ENCODE measurements at places on chromosomes 1 and 21.

DNA sequence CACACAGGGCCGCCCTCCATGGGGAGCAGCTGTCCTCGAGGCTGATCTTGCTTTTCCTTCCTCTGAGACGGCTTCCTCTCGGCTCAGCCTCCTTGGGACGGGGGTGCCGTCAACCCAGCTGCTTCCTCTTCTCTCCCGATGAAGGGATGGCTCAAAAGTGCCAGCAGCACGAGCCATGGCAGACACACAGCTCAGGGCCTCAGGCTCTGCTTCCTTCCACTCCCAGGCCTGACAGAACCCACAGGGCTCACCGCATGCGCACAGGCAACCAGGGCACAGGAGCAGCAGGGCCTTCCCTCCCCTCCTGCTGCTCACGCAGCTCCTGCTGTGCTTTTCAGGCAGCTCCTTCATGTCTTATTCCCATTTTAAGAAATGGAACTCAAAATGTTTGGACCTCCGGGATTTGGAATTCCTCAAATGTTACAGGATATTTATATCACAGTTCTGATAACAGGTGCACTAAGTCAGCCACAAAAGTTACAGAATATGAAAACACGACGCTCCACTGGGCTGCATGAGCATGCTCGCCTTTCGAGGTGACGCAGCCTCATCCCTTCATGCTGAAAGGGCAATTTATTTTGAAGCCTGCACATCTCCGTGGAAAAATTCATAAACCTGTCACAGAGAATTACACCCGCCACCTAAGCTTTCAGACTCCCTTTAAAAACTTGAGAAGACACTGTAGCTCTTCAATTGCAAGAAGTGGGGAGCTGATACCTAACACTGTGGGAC, 84.4 kb downstream of the HSF2BP start:
- DNase-seq = no peak

- no peak for DNase-seq
These were observed at the start of gene LCE3D for GRCh38 chr1:152580433-152580832. TSS of gene LCE3D (minus strand) at chr1:152580516. CDS start at chr1:152579936, 580 bp downstream.

- DNase-seq = no peak
These were observed 39.0 kb downstream of the CTNNBIP1 start for GRCh38 chr1:9871021-9871420.

DNA sequence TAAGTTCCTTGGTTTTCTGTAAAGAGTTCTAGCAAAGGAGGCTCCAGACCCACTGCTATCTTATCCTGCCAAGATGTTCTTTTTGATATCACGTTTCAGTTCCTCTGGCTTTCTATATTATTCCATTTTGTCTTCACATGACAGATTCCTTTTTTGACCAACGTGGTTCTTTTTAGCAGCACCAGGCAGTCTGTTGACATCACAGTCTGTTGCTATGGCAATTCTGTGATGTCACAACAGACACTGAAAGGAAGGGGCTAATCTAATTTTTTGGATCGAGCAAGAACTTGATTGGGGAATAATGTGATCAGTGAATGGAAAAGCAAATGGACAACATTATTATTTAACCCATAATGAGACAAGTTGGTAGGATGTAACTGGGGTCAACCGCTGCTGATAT, 64.5 kb upstream of the GOLT1A start:
- no peak for DNase-seq

- DNase-seq = no peak
These were observed 14.5 kb upstream of the PRDM16 start for GRCh38 chr1:3054474-3054873.

- peak; percentile 46 for DNase-seq
These were observed 138.6 kb upstream of the JUN start for GRCh38 chr1:58922302-58923089.

DNA sequence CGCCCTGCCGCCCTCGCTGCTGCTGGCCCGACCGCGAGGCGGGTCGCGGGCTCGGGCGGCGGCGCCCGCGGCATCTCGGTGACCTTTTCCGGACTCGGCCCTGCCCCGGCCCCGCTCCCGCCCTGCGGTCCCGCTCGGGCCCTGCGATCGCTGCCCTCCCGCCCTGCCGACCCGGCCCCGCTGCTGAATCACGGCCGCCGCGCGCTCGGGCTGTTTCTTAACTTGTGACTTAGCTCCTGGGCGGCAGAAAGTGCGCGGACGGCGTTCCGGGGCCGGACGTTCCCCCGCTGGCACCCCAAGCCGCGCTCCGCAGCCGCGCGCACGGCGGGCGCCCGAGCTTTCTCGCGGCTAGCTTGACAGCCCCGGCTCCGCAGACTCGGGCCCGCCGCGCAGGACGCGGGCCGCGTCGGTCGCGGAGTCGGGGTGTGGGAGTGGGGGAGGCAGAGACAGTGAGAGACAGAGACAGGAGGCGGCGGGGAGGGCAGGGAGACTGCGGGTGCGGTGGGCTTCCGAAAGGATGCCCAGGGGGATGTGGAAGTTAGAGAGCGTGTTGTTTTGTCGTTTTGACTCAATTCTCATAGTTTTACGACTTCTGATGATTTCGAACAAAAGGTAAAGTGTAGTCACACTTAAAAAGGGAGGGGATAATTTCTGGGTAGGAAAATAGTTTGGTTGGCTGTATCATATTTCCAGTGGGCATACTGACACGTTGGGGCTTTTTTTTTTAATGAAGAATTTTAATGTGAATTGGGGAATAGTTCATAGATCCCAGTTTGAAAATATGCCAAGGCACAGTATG, 49.8 kb downstream of the PRDM2 start:
- peak; percentile 56 for DNase-seq

DNA sequence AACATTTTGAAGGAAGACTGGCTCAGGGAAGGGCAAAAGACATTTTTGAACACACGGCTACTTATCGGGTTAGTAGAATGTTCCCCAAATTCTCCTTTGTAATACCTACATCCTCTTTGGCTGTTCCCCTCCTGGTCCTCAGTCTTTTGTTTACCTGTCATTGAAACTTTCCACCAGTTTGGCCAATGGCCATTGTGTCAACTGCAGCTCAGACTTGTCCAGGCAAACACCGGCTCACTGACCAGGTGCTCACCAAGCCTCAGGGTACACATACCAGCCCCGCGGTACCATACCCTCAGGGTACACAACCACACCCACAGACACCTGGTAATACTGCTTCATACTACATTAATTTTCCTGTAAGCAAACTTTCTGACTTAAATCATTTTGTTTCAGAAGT, 84.8 kb upstream of the ZNF648 start:
- DNase-seq = no peak

- peak; percentile 93 for DNase-seq
These were observed 10.0 kb upstream of the MMEL1 start for GRCh38 chr1:2642560-2643413.

DNA sequence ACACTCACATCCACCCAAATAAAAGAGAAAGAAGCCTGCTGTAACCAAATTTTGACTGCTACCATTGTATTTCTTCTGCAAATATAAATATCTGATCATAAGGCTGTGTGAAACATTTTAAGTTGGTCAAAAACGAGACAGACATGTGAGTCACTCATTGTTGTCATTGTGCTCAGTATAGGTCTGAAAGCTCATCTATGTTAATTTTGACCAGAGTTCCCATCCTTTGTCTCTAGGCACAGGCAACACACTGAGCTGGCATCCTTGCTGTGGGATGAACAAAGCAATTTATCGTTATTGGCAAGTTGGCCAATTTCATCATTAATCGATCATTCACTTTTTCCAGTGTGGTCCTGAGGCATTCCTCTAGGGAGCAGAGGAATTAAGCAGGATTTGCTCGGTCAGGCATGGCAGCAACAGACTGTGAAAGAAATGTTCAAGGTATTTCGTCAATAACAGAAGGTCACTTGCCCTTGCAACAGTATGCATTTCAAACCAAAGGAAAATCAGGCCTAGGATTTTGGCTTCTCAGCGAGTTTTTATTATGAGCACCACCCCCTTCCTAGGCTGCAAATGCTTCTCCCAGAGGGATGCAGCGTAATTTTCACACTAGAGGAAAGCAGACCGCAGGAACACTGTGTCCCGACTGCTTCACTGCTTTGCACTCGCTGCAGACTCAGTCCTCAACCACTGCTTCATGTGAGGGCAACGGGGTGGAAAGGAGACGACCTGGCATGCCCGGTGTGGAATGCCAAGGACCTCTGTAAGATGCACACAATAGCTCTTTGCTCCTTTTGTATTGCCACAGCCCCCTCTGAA, 87.9 kb upstream of the SMYD2 start:
- no peak for DNase-seq

GRCh38 chr1:15053153-15053552, 100.4 kb upstream of the TMEM51 start:
- no peak for DNase-seq

GRCh38 chr1:94039514-94039870, 81.5 kb downstream of the ABCA4 start:
- peak; percentile 47 for DNase-seq

DNA sequence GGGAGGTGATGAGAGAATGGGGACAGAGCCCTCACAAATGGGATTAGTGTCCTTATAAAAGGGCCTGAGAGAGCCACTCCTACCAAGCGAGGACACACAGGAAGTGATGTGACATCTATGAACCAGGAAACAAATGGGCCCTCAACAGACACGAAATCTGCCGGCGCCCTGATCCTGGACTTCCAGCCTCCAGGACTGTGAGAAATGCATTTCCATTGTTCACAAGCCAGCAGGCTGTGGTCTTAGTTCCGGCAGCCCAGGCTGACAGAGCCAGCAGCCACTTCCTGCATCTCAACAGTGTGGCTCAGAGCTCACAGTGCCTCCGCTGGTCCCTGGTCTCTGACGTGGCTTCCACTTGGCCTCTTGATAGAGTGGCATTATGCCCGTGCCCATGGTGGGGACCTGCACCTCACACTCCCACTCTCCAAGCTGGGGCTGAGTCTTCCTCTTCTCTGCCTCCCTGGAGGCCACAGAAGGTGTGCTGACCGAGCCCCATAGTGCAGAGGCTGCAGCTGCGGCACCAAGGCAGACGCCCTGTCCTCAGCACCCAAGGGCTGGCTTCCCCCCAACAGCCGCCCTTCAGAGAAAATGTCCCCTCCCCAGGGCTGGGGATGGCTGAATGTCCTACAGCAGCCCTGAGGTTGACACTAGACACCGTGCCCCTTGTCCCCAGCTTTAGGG, 44.9 kb downstream of the ACOT7 start:
- DNase-seq = peak; percentile 29

- DNase-seq = no peak
These were observed 101.9 kb downstream of the PRDM2 start for GRCh38 chr1:13801655-13802486.

- DNase-seq = no peak
These were observed 12.5 kb upstream of the KCNA2 start for GRCh38 chr1:110618668-110619067.

DNA sequence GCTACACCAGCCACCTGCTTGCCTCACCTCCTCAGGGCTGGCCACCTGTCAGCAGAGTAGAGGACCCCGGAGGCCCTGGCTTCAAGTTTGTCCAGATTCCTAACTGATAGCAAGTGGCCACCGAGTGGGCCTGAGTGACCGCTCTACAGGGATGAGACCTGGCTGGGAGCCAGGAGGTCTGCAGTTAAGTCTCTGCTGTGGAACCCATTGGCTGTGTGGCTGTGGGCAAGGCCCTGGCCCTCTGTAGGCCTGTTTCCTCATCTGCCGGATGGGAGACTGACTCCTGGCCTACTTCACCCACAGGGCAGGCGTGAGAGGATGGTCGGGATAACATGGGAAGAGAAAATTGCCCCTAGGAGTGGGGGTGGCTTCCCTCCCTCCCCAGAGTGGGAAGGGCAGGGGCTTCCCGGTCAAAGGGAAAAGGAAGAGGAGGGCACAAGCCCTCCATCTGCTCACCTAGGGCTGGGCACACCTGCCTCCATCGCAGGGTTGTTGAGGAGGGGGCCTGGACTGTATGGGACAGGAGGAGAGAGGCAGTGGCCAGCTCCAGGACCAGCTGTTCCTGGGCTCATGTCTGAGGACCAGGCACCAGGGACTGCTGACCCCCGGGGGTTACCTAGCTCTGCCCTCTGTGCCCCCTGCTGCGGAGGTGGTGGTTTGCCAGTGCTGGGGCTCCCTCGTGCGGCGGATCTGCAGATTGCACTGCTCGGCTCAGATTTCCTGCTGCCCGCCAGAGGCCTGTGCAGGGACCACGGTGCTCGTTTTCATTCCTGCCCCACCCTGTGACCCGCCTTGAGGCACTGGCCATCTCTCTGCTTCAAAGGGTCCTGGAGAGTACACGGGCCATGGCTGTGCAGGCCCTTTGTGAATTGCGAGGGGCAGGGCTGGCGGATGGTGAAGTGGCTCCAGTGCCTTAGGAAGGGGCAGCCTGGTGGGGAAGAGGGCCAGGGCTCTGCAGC, 9.1 kb upstream of the MTFR1L start:
- peak; percentile 73 for DNase-seq

GRCh38 chr21:15731243-15731613, 1.4 kb downstream of the USP25 start:
- DNase-seq = no peak

DNA sequence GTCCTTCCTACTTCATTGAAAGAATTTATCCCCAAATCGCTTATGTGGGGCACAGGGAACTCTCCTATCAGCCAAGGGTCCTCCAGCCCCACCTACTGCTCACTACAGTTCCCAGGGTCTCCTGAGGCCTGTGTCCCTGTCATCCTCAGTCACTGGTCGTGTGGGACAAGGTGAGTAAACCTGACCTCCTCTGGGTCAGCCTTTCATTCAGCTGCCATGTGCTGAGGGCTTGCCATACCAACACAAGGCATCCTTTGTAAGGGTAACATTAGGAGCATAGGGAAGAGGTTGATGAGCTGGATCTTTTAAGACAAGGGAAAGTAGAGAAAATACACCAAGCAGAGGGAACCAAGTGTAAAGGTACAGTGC, 11.2 kb upstream of the SNAPIN start:
- DNase-seq = no peak

DNA sequence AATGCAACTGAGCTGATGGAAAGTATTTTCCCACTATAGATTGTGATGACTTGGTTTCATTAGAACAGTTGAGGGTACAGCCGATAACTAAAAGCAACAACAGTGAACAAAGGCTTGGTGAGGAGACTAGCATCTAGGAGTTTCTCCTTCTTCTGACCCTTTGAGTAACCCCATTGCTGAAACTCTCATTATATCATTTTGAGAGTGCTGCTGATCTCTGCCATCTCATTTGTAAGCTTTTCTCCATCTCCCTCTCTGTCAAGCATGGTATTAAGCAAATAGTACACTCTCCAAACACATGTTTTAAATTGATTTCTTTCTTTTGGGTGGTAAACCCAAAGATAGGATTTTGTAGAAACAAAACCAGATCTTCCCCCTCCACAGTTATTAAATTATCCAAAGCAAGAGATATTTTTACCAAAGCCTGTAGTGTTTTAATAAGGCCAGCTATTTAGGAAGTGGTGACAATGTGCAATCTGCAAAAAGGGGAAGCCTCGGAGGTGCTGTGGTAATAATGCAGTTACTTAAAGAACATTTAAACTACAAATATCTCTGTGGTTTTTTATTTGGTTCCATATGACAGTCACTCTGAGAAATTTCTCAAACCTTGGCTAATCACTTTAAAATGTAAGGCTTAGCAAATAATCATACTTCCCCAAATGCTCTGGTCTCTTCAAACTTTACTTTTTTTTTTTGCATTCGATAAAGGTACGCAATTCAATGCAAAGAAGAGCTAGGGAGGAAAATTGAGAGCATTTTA, 287.5 kb downstream of the HLX start:
- DNase-seq = no peak
